CMK (cell line): ENCODE measurements at places on chromosomes 7 and 10.

DNA sequence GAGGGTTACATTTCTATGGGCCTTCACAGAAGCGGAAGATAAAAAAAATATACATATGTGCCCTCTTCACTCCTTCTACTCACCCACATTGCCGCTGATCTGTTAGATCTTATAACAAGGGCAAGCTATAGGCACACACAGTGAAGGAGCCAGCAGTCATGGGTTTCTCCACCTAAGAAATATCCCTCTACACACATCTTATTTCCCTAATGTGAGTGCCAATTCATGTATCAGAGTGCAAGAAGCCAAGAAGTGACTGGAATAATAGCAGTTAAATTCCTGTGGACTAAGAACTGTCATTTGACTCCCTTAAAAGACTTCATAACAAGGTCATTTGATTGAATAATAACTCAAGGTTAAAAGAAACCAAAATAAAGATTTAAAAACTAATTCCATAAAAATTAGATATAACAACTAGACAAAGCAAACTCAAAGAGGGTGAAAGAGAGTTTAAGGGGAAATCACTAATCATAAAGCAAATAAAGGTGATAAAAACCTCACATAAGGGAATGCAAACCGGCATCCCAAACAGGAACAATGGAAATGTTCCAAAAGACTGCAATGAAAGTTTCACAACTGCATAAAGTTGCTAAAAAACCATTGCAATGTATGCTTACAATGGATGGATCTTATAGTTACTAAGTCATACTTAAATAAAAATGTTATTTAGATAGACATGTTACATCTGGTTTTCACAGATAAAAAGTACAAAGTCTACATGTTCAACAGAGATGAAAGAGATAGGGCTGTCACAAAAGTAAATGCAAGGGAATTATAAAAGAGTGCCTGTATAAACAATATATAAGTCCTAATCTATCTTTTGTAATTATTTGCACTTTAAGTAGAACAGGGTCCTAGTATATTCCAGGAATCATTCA is 42.8 kb downstream of the ARHGAP21 start:
- no peak for DNase-seq

- no peak for DNase-seq
These were observed 18.3 kb downstream of the FAM171A1 start for GRCh38 chr10:15352836-15353235.

DNA sequence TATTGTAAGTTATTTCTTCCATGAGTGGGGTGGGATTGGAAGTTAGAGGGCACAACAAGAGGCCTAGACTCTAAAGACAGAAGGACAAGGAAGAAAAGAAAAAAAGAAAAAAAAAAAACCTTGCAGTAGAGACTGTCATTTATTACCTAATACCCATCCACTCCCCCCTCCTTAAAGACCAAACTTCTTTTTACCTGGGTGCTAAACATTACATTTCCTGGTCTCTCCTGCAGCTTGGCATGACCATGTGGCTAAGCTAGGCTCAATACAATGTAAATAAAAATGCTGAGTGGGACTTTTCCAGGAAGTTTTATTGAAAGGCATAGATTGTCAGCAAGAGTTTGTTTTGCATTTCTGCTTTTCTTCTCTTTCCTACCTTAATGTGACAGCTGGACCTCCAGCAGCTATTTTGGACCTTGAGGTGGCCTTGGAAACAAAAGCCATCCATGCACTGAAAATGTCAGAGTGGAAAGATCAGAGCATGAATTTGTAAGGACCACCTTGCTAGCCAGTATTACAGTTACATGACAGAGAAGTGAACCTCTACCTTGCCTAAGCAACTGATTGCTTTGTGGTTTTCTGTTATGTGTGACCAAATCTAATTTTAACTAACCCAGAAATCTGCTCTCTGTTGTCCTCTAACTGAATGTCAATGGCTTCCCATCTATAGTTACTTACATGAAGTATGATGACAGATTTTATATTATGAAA is 81.3 kb upstream of the SFMBT2 start:
- DNase-seq: no peak

DNA sequence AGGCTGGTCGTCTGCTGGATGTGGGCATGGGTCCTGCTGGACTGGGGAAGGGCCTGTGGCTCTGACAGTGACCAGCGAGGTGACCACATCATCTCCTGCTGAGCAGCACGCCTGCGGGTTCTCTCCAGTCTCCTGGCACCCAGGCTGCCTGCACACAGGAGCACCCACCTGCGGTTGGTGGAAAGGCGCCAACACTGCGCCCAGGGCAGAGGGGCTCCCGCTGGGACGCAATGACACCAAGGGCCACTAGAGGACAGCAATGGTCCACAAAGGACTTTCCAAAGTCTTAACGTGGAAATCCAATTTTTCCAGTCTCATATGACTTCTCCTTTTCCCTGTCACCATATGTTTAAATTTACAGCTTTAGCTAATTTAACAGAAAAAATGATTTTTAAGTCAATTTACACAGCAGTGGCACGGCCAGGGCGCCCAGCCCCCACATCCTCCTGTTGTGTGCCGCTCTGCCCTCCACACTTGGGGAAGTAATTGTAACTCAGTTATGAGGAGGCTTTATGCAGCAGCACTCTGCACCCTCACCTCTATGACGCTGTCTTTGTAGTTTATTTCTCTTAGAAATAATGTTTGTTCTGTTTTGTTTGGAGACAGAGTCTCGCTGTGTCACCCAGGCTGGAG is 38.1 kb downstream of the CFAP46 start:
- no peak for DNase-seq

DNA sequence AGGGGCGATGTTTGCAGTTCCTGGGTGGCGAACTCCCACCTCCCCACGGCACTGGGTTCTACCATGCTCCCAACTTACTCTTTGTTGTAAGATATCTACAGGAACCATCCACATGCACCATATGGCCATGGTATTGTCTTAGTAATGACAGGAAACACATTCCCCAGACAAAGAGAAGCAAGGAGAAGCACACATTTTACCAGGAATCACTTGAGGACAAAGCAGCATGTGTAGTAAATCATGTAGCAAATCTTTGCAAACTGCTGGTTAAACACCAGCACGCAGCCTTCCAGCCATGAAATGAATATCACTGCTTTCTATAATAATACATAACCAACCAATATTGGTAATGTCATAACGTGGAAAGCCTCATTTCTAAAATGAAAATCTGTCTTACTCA is 101.2 kb downstream of the NRP1 start:
- DNase-seq: no peak

DNA sequence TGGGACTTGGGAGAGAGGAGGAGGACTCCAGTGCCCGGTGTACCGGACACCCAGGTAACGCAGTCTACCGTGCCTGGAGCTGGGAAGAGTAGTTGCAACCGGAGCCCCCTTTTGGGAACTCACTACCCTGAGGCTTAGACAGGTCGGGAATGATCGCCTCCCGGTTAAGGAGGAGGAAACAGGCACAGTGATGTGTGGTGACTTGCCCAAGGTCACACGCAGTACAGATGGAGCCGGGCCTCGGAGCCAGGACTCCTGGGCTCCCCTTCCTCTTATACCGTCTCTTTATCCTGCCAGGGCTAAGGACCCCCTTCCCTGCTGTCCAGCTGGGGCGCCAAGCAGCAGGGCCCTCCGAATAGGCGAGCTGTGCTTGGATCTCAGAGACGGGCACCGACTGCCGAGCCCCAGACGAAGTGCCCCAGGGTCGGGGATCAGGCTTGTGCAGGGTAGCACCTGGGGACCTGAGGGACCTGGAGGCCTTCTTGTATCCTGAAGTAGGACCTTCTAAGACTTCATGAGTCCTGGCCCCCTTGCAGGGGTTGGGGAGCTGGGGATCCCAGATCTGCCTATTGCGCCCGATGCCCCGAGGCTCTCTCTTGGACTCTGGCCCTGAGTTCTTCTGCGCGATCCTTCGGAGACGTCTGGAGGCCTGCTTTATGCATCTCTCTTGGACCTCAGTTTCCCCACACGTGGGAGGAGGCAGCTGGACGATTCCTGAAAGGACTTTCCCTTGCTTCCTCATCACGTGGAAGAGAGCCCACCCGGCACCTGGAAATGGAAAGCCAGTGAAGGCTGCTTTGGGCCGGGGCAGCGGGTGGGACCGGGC is 767 bp upstream of the CYP26A1 start:
- DNase-seq: no peak

DNA sequence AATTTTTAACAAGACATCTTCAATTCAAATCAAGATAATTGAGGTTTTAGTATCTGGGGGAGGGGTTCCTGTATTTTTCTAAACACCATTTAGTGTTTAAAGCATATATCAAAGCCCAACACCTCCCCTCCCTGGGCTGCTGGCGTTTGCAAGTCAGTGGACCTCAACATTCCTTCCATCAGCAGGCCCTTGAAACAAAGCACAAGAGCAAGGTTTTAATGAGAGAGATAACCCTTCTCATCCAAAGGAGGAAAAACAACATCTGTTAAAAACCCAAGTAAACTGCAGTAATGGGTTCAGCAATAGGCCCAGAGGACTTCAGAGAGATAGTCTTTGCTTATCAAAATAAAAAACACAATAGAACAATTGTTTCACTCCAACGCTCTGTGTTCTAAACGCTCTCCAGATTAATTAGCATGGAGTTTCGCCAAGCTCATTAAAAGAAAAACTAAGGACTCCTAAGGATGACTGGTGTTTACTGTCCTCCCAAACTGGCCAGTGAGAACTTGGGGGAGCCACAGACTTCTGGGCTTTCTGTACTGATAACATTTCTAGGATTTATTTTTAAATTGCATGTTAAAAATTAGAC is 2.5 kb downstream of the JCAD start:
- DNase-seq: no peak

DNA sequence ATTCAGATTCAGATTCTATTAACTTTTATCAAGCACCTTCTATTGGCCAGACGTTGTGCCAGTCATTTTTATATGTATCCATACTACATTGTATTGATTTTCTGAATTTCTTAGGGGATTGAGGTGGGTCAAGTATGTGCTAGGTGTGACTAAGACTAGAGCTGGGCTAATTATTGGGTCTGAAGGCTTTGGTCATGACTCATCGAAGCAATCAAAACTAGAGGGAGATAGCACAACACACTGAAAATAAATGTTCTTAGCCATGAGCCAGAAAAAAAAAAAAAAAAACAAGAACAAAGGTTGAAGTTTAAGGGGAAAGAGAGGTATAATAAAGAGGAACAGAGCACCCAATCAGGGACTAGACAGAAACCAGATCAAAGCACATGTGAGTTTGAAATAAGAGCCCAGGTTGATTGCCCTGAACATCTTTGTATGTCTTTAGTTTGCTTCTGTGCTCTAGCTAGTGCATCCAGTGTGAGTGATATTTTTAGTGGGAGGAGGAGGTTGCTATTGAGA is 171.6 kb upstream of the FOXP2 start:
- no peak for DNase-seq
